ENCODE measurements at places on chromosomes 12 and 14. TPM values are rescaled to one million over a fixed set of nuclear protein-coding genes. Genes with fewer than 3 reads are reported as not detected.

DNA sequence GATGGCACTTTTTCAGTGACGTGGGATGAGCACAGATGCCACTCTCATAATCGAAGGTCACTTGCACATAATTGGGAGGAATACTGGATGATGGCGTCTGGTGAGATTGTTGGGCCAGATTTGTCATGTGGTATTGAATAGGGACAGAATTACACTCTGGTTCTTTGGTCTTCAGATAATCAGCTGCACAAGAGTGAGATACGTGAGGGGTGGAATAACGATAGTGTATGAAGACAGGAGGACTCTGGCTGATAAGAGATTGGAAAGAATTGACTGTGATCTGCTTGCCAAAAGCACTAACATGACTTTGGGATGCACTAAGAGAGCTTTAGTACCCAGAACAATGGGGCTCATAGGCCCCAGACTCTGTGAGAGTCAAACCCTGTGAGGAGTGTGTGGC is 7.0 kb upstream of the RABGGTA start:
- no peaks in the 10 kb centered on the region for H3K27me3 ChIP-seq
- H3K27ac ChIP-seq = peak overlapping the region; percentile 81
- peak overlapping the region; percentile 20 for H3K4me3 ChIP-seq
- H3K36me3 ChIP-seq = no peaks in the 10 kb centered on the region
- no peak for DNase-seq
- H3K4me1 ChIP-seq = peaks cover 48% of the 10 kb centered on the region

- no peaks in the 10 kb centered on the region for H3K27me3 ChIP-seq
- no peak for DNase-seq
- no peaks in the 10 kb centered on the region for H3K4me1 ChIP-seq
- no peak overlapping the region for H3K27ac ChIP-seq
- no peak overlapping the region for H3K4me3 ChIP-seq
Observed at GRCh38 chr14:42277840-42278239, 671.2 kb downstream of the LRFN5 start.

GRCh38 chr12:19482551-19483109 is 43.3 kb downstream of the AEBP2 start:
- peaks cover 67% of the 10 kb centered on the region for H3K4me1 ChIP-seq
- H3K36me3 ChIP-seq = peaks cover 48% of the 10 kb centered on the region
- no peak for DNase-seq
- no peaks in the 10 kb centered on the region for H3K27me3 ChIP-seq
- peak overlapping the region; percentile 82 for H3K27ac ChIP-seq

CLEC2A gene
- total RNA-seq = not detected

ESR2 gene
- 0.41 TPM for total RNA-seq
